Left ventricle myocardium superior (tissue), 1 donor: ENCODE measurements at places on chromosomes 3 and 15.

DNA sequence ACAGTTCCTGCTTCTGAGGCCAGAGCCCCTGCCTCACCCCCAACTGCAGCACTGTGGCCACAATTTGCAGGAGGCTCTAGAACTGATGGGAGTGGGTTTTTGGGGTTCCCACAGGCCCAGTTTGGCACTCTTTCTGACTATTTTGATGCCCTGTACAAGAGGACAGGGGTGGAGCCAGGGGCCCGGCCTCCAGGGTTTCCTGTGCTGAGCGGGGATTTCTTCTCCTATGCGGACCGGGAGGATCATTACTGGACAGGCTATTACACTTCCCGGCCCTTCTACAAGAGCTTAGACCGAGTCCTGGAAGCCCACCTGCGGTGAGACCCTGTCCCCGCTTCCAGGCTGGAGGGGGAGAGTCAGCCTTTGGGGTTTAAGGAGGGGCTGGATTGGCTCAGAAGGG lies 6.9 kb downstream of the MAN2A2 start:
- peak; percentile 5 for DNase-seq

- DNase-seq, result peak; percentile 28
Observed at GRCh38 chr3:195077611-195078540, 193.1 kb downstream of the XXYLT1 start.

GRCh38 chr3:173199568-173199967 lies 58.5 kb upstream of the SPATA16 start:
- DNase-seq, result no peak

GRCh38 chr3:31268868-31269267 lies 263.9 kb upstream of the STT3B start:
- no peak for DNase-seq

GRCh38 chr3:13549623-13550422 lies 898 bp downstream of the FBLN2 start:
- no peak for DNase-seq

DNA sequence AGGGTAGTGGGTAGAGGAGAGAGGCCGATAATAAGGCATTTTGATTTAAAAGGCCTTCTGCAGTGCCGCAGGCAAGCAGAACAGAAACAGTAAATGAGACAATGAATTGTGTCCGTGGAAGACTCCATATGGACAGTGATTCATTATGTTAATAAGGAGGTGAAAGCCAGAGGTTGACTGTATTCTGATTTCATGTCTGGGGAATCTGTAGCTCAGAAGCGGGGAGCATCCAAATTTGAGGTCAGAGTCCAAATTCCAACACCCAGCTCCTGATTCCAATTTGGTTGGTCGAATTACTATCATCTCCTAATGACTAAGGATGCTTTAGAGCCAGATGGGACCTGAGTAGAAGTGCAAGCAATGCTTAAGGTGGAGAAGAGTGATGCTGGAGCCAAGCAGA lies 1.0 kb upstream of the TBC1D21 start:
- no peak for DNase-seq

DNA sequence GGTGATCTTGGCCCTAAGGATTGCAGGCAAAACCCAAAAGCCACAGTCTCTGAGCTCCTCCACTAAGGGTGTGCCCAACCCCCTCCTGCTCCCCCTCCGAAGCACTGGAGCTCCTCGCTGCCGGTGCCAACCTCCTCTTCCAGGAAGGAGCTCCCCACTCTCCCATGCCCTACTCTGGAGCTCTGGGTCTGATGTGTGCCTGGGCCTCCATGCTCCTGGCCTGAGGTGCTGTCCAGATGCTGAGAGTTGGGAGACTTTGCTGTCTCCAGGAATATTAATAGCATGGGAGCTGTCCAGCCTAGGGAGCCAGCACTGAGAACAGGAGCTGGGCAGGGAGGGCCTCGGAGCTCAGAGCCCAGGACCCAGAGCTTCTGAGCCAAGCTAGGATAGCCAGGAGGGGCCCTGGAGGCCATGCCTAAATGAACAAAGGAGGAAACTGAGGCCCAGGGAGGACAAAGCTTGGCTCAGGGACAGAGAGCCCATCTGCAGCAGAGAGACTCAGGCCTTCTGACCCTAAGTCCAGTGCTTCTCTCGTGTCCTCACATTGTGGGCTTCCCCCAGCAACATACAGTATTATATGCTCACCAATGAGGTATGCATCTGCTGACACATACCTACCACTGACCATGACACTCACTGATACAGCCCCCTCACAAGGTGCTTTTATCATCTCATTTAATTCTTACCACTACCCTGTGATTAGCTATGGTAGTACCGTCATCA lies 36.9 kb upstream of the HERC1 start:
- DNase-seq, result peak; percentile 40

GRCh38 chr15:81091889-81092558 lies 42.0 kb upstream of the CFAP161 start:
- DNase-seq, result no peak

DNA sequence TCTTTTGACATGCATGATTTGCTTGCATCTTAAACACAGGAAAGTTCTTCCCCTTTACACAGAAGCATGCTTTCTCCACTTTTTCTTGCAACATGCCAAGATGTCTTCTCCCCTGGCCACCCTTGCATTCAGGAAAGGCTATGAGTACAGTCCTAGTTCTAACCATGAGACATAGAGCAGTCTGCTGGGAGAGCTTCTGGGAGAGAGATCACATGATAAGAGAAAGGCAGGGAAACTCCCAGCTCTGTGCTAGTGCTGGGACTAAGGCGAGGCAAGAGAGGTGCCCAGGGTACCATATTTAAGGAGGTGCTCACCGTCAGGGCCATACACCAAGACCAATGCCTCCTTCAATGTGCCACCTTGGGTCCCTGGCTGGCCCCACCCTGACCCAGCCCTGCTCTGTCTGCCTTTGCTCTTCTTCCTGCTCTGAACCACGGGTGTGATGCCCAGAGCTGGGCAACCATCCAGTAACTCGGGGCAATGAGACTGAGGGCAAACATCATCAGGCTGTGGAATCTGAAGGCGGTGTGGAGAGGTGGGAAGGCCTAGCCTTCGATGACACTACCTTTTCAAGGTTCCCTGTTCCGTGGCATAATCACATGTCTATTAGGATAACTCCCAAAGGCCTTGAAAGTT lies 77.4 kb upstream of the PRR20G start:
- DNase-seq, result no peak

DNA sequence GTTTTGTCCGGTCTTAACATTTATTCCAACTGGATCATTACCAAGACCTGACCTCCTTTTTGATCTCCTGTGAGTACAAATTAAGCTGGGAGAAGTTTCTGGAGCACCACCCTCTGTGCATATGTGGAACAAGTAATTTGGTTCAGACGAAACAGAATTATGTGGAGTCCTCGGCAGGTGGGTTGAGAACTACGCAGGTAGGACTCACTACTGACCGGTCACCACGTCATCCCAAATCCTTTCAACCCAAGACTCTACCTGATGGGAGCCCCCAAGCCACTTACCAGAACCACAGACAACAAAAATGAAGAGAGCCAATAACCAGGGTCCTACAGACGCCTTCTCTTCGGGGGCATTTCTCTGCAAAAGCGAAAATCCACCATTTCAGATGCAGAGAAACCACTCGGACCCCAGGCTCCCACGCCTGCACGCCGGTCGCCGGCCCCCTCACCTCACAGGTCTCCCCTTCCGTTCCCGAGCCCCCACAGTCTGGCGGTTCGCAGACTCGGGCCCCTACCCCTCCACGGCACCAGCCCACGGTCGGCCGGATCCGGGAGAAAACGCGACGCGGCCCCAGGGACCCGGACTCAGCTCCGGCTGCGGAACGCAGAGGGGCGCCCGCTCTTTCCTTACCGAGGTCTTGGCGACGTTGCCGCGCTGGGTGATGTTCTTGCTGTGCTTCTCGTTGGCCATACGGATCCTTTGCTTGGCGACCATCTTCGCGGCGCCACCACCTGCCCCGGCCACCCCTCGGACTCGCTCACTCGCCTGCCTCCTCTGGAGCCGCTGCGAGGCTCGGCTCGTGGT lies 674 bp downstream of the SERP1 start:
- no peak for DNase-seq

- DNase-seq, result peak; percentile 90
Observed at GRCh38 chr3:72336821-72337479, 511.3 kb downstream of the SHQ1 start.

DNA sequence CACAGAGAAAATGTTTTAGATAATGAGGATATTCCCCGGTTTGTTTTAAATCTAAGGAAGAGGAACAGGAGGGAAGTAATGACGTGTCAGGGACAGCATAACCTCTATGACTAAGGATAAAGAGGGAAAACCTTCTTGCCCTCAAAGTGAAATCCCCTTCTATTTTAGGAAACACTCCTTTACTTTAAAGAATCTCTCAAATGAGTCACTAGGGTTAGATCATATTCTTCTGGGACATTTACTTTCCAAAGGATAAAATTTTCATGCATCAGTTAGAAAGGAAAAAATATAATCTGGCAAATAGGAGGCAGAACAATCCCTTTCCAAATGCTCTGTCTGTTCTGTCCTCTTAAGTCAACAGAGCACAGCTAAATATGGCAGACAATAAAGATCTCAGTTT lies 43.2 kb upstream of the UBE2E2 start:
- no peak for DNase-seq
